ENCODE measurements at places on chromosomes 16 and 17.
A peak's percentile ranks its signal among the peaks of the same experiment; 100 is the strongest.

DNA sequence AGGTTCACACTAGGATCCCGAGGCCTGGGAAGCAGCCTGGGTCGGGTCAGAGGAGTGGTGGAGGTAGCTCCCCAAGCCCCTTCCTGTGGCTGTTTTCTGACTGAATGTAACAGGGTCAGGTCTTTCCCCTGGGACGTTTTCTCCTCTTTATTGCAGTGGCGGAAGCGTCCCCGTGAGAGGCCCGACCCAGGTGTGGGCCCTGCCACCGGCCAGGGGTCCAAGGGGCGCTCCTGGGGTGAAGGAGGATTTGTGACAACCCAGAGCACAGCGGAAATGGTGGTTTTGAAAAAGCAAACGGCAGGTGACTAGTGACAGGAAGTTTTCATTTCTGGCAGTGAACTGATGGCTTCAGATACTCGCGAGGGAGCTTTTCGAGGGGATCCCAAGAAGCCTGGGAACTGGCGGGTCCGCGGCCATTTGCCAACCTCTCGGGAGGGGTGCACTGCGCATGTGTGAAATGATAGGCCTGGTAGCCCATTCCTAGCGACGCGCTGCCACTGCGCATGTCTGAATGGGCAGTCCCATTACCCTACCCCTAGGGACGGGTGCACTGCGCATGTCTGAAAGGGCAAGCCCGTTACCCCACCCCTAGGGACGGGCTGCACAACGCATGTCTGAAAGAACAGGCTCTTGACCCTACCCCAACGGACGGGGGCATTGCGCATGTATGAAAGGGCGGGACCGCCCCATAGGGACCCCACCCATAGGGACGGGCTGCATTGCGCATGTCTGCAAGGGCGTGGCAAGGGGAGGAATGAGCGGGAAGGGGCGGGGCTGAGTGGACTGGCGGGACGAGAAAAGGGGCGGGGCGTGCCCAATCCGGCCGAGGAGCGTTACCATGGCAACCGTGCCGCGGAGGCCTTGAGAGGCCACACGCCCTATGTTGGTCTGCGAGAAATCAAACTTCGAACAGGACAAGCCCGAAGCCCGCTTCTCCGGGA is 1747.9 kb downstream of the TP53TG3F start:
- no peak for DNase-seq

DNA sequence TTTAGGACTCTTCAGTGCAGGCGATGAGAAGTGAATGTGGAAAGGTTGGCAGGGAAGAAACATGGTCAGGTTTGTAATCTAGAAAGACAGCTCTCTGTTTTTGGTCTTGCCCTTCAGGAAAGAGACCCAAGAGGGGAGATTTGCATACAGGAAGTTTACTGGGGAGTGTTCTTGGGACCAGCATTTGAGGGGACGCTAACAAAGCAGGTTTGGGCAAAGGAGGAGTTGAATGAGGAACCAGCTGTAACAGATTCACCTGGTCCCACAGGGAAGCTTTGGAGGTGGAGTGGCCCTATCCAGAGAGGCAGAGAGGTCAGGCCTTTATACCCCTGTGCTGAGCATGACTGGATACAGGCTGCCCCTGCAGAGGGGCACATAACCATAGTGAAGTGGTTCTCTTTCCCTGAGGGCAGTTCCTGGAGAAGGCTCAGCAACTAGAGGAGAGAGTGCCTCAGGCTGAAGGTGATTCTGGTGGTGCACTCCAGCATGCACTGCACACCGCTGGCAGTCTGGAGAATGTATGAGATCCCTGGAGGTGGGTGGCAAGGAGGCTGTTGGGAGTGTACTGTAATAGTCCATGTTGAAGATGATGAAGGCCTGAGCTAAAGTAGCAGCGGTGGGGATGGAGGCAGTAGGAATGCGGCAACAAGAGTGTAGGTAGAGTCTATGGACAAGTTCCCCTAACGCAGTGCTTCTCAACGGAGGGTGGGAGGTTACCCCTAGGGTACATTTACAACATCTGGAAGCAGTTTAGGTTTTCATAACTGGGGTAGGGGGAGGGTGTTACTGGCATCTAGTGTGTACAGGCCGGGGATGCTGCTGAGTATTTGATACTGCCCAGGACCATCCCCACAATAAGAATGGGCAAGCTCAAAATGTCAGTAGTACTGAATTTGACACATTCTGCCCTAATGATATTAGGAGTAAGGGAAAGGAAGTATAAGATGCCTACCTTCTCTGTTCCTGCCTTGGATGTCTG is 37.2 kb downstream of the MAP2K6 start:
- DNase-seq: no peak

DNA sequence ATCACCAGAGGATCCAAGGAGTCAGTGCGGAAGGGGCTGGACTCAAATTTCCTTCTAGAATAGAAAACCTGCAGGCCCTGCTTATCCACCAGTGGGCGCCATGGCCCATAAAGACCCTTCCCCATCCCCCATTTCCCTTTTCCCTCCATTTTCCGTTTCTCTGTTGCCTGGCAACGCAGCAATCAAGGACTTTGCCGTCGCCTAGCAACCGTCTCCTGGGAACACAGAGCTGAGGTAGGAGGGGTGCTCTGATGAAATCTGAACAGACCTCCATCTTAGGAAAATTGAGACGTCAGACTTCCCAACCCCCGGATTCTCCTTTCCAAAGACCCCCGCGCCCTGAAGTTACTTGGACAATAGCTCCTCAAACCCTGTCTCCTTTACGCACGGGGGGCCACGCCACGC is 5.7 kb downstream of the DLG4 start:
- DNase-seq: peak; percentile 64

DNA sequence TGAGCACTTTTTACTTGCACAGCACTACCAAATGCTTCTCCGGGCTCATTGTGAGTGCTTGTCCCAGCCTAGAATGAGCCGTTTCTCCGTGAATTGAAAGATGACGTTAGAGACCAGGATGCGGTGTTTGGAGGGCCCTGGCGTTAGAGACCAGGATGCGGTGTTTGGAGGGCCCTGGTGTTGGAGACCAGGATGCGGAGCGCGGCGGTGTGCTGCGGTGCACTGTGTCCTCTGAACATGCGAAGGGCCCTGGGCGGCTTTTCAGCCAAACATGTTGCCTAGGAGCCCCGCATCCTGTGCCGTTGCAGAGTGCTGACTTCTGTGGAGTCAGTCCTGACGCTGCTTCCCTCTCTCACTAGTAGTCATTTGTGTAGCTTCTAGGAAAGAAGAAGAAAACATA is 42.7 kb downstream of the BANP start:
- no peak for DNase-seq

DNA sequence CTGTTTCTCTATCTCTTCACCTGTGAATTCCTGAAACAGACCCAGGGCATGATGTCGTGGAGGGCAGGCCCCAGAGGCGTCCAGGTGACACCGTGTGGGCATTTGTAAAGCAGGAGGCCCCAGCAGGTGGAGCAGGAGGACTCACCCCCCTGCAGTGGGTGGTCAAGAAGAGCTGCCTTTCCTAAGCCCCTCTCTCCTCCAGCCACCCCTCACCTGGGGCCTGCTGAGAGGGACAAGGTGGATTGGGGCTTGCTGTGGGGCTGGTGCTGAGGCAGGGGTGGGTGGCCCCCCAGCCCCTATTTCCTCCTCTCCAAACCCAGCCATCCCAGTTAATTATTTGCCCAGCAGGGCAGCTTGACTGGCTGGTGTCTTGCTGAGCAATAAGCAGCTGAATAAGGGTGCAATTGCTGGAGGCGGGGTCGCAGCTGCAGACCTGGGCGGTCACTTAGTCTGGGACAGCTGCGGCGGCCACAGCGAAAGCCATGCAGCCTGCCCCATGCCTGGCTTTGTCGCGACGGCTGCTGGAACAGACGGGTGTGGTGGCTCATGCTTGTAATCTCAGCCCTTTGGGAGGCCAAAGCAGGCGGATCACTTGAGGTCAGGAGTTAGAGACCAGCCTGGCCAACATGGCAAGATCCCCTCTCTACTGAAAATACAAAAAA is 56.4 kb downstream of the JPH3 start:
- DNase-seq: no peak

DNA sequence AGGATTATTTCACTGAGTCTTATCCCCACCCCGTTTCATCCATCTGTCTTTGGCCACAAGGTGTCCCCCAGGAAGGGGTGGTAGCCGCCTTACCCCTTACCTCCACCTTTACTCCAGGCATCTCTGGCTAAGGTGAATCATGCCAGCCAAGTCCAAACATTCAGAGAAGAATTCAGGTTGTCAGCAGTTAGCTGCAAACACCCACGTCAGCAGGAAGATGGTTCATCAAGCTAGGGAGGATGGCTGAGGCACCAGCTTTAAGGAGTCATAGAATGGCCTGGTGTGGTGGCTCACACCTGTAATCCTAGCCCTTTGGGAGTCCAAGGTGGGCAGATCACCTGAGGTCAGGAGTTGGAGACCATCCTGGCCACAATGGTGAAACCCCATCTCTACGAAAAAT is 61.0 kb downstream of the RBFOX1 start:
- no peak for DNase-seq

DNA sequence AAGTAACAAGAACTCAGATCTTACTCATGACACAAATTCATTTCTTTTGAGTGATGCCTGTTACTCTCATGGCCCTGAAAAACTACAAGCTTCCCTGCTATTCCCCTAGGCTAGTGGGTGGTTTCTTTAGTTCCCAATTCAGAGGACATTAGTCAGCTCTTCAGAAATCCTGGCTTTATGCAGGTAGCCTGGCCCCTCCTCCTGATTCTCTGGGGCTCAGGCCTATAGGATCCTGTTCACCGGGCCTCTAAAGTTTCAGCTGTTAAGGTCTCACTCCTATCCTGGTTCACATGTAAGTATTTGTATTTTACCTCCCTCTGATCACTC is 87.3 kb upstream of the IRX5 start:
- DNase-seq: no peak

DNA sequence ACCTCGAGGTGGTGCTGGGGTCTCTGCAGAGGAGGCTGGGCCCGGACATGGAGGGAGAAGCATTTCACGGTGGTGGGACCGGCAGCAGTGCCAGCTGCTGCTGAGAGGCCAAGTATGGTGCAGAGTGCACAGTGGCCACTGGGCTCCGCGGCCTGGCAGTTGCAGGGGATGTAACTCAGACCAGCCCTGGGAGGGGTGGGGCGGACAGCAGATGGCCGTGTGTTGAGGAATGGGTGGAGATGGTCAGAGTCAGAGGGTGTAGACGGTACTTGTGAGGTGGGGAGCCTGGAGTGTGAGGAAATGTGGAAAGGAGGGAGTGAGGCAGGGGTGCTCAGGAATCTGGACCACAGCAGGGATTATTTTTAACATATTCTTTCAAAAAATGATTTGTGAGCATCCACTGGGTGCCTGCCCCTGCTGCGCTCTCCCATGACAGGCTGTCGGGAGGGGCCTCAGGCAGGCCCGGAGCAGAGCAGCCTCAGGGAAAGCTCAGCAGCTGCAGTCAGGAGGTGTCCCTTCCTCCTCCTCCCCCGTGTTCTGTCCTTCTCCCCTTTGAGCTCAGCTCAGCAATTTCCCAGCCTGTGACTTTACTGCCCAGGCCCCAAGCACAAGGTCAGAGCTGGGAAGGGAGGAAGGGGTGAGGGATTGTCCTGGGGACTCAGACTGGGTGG is 113.1 kb downstream of the RAP1GAP2 start:
- no peak for DNase-seq

DNA sequence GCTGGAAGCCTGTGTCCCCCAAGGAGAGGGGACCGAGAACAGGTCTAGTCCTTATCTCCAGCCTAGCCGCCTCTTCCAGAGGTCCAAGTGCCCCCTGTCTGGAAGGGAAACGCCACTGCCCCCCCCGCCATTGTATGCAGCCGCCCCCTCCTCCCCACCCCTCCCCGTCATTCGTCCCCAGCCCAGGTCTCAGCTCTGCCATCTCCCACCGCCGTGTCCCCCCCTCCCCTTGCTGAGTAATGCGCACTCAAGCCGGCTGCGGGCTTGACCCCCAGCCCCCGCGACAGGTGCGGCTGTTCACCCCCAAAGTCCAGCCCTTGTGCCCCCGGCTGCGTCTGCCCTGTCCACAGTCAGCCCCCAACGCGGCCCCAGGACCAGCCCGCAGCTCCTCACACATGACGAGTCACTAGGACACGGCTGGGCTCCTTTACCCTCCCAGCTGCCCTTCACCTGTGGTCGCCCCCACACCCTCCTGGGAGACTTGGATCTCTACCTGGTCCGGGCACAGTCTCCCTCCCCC is 622 bp downstream of the GPRC5B start:
- no peak for DNase-seq

- no peak for DNase-seq
Observed at GRCh38 chr17:29883497-29883896, 46.5 kb downstream of the SSH2 start.

DNA sequence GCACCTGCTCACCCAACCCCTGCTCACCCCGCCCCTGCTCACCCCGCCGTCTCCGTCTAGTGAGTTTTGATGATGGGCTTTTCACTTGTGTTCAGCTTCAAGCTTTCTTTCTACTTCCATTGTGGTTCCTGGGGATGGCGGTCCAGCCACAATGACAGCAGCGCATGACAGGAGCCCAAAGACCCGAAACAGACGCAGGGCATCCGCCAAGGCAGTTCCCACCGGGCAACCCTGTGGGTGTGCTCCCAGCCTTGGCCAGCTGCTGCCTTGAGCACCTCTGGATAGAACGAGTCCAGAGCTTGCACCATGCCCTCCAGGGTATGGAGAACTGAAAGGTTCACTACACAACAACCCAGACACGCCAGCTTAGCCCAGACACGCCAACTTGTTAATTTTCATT is 92.9 kb upstream of the CHMP6 start:
- no peak for DNase-seq

DNA sequence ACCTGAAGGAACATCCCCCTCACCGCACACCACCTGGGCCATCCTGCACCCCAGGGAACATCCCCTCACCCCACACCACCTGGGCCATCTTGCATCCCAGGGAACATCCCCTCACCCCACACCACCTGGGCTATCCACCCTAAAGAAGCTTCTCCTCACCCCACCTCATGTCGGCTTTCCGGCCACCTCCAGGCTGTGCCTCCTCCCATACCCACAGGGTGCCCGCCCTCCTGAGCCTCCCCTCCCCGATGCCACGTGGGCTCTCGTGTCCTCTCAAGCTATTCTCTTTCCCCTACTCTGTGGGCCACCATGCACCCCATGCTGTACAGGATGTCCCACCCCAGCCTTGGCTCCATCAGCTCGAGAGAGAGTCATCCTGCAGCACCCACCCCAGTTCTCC is 18.0 kb downstream of the MYLK3 start:
- DNase-seq: no peak

- DNase-seq: no peak
Observed at GRCh38 chr17:56804454-56804853, 29.3 kb downstream of the C17orf67 start.

DNA sequence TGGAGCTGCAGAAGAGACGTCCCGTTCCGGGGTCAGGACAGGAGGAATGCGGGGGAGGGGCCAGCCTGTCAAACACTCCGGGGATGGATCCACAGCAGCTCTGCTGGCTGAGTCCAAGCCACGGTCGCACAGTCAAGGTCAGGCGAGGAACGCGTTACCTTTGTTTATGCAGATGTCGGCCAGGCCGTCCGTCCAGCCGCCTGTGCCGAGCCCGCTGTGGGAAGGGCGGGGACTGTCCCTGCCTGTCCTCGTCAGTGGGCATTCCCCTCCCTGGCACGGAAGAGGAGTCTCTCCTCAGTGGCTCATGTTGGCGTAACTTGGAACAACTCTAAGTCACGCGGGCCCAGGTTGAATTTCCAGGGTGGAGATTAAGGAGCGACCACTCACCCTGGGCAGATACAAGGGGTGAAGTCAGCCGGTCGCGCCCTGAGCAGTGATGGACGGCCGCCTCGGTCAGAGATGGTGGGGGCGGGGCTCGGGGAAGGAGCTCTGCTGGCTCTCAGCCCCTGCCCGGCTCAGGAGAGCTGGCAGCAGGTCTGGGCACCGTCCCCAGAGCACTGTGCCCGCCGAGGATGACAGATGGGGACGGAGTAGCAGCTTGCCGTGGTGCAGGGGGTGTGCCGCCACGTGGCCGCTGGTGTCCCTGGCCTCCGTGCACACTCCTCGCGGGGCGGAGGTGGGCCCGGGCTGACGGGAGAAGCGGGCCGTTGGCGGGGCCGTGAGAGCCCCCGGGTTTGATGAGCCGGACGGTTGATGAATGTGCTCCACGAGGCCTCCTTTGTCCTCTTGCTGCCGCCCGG is 7.3 kb downstream of the CACNA1H start:
- no peak for DNase-seq

All from GM13976 (cell line).